Urinary bladder (tissue), 4 donors: ENCODE measurements at places on chromosomes 1 and 21. TPM values are rescaled to one million over a fixed set of nuclear protein-coding genes. Genes with fewer than 3 reads are reported as not detected.

Gene DCDC2B
- not detected for total RNA-seq

Gene CCDC185
- not detected for total RNA-seq

- DNase-seq = no peak
Observed at GRCh38 chr1:88311265-88311664, 372.8 kb upstream of the PKN2 start.

Gene TXLNA
- total RNA-seq = 42.8 TPM

DNA sequence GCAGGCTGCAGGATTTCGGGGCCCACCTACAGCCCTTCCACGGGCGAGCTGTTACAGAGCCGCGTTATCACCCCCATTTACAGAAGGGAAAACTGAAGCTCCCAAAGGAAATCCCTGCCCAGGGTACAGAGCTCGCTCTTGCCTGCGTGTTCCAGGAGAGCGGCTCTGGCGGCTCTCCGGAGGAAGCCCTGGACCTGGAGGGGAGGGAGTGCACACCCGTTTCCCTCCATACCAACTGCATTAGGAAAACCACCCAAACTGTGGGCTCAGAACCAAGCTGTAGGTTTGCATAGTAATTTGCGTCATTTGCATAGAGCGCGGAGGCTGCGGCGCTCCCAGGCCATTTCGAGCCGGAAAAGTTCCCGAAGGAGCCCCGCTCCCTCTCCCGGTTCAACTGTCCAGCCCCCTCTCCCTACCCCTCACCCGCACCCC lies 24.7 kb upstream of the ADGRB2 start:
- no peak for DNase-seq

Gene MIXL1
- not detected for total RNA-seq

DNA sequence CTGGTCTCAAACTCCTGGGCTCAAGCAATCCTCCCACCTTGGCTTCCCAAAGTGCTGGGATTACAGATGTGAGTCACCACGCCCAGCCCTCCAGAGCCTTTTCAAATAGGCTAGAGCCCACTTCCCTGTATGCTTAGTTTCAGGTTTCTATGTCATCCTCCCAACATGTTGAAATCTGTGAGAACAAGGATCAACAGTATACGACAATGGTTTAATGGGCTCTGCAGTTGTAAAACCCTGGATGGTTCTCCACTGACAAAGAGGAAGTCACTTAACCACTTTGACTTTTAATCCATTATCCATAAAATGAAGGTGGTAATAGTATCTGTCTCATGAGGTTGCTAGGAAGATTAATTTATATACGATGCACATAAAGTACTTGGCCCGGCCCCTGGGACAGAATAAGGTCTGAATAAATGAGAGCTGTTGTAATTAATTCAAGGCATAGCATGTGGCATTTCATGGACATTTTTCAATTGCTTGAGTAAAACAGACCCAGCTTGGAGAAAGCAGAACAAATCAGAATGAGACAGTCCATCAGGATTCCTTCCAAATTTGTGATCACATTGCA lies 113.9 kb upstream of the ZNF648 start:
- peak; percentile 51 for DNase-seq

- DNase-seq = no peak
Observed at GRCh38 chr1:157154291-157154690, 16.1 kb upstream of the ETV3 start.

Gene RGS8
- 0.05 TPM for total RNA-seq

DNA sequence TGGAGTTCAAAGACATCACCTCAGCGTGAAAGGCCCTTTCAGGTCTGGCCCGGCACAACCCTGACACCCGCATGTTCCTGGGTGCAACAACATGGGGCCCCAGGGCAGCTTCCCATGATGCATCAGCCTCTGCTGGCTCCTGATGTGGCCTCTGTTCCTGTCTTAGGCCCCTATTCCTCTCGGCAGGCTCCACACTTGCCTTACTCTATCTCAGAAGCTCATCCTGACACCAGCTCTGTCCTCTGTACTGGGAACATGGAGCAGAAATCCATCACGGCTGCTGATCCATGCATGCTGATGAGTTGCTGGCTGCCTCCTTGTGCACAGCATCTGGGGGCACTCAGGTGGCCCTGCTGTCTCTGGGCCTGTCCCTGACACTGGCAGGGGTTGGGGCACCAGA lies 74.6 kb downstream of the ADARB1 start:
- DNase-seq = no peak

Gene SEC22B
- total RNA-seq = 81.6 TPM

DNA sequence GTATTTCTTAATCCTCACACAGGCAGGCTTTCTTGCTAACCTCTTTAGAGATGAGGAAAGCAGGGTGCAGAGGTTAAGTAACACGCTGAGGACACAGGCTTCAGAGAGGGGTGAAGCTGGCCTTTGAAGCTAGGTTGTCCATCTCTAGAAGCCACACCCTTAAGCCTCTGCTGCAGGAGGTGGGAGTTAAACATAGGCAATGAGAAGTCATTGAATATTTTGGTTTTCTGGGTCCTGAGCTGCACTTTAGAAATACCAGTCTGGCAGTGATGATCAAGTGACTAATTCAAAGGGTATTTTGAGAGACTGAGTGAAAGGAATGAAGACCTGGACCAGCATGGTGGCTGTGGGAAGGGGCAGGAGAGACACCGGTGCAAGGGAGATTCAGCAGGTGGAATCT lies 9.9 kb downstream of the KCNJ15 start:
- DNase-seq = no peak

GRCh38 chr1:182575540-182576149 lies 13.4 kb downstream of the RNASEL start:
- no peak for DNase-seq

Gene FLG2
- total RNA-seq = not detected

Gene KRTAP22-1
- not detected for total RNA-seq

GRCh38 chr21:42847726-42848125 lies 31.6 kb downstream of the WDR4 start:
- no peak for DNase-seq

Gene SYDE2
- total RNA-seq = 54.0 TPM

DNA sequence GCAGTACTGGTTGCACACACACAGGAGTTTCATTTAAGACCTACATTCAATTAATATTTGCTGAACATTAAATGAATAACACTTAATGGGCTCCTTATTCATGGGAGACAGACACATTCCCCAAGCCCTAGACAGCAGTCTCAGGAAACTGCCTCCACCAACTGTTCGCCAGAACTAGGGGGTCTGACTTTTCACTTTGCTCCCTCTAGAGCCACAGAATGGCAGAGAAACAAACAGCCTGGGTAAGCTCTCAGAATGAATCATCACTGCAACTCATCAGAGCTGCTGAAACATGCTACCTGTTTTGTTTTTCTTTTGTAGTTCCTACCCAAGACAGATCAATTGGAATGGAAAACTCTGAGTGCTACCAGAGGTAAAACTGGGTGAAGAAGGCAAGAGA lies 31.7 kb downstream of the ELK4 start:
- no peak for DNase-seq

DNA sequence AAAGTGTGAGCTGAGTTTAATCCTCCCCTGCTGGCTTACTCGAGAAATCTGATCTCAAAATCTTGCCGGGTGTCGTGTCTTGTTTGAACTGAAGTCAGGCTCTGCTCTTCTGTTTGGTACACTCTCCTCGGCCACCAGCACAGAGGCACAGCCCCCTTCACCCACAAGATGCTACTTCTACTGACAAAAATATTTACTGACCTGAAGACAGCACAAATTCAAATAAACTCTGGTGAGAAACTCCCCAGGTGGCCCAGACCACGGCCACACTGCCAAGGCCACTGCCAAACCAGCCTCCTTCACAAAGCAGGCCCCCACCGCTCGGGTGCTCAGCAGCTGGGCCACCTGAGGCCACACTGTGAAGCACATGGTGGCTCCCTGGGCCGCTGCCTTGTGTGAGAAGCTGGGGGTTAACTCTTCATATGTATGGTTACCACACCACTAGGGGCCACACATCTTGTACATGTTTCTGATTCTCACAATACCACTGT lies 80.6 kb downstream of the TGFBR3 start:
- no peak for DNase-seq

GRCh38 chr1:221908573-221908972 lies 166.7 kb upstream of the DUSP10 start:
- DNase-seq = no peak

Gene MSH4
- total RNA-seq = 0.90 TPM

DNA sequence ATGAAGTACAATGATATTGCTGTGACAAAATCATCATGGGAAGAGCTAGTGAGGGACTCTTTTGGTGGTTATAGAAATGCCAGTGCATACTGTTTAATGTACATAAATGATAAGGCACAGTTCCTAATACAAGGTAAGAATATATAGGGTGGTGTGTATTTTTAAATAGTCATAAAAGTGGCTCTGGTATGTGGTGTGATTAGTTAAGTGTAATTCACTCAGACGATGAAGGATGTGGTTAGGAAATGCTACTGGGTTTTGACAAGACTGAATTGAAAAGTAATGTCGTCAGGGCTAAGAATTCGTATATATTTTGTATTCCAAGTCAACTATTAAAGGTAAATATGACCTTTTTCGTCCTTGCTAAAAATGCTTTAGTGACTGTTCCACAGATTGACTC lies 101.7 kb downstream of the USP25 start:
- DNase-seq = no peak

GRCh38 chr1:230073371-230074035 lies 6.5 kb downstream of the GALNT2 start:
- DNase-seq = no peak

DNA sequence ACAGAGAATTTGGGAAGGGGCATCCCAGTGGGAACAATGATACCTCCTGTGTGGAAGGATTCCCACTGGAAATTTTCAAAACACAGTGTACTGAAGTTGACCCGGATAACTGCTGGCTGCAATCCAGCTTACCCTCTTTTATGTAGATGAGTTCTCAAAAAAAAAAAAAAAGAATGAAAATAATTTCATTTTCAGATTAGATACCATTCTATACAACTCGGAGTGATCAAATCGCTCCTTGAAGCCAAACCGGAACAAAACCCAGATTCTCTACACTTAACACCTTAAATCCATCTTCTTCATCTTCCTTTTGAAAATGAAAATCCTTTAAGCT lies 69.1 kb downstream of the KAZN start:
- DNase-seq = no peak

- DNase-seq = no peak
Observed at GRCh38 chr1:47901001-47901575, 96.1 kb downstream of the TRABD2B start.

DNA sequence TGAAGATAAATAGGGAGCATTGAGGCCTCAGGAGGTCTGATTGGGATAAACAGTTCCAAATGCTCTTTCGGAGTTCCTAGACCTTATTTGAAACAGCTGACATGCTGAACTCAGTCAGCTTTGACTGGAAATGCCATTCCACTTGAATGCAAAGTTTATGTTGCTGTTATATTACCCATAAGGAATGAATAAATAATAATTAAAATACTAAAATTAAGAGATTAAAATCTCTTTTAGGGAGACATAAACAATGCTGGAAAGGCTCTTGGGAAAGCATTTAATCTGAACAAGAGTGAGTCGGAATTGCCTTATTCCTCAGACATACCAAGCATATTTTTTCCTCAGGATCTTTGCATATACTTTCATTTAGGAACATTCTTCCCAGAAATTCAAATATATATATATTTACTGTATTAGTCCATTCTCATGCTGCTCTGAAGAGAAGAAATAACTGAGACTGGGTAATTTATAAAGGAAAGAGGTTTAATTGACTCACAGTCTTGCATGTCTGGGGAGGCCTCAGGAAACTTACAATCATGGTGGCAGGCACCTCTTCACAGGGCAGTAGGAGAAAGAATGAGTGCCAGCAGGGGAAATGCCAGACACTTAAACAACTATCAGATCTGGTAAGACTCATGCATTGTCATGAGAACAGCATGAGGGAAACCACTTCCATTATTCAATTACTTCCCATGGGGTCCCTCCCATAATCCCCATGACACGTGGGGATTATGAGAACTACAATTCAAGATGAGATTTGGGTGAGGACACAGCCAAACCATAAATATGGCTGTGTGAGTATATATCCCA lies 318.2 kb upstream of the PLXNA2 start:
- no peak for DNase-seq

- DNase-seq = no peak
Observed at GRCh38 chr21:41620982-41621381, 113.0 kb upstream of the TMPRSS2 start.

Gene KRTAP13-2
- total RNA-seq = not detected

Gene KISS1
- not detected for total RNA-seq

GRCh38 chr1:203168256-203168786 lies 7.3 kb downstream of the MYBPH start:
- no peak for DNase-seq

Gene CFHR1
- 1.2 TPM for total RNA-seq
